ENCODE measurements at places on chromosomes 5 and 9. TPM values are rescaled to one million over a fixed set of nuclear protein-coding genes. Genes with fewer than 3 reads are reported as not detected.

TXNDC15 gene
- 50.0 TPM for total RNA-seq

IL5 gene
- total RNA-seq: 0.25 TPM

KIF20A gene
- total RNA-seq: 70.9 TPM

PCDHB2 gene
- not detected for total RNA-seq

FOCAD gene
- total RNA-seq: 31.4 TPM

DCAF10 gene
- total RNA-seq: 20.6 TPM

TMEM141 gene
- 28.5 TPM for total RNA-seq

B4GALT1 gene
- 38.8 TPM for total RNA-seq

GRCh38 chr5:138495351-138495750, 30.1 kb downstream of the EGR1 start:
- H3K36me3 ChIP-seq: no peaks in the 10 kb centered on the region
- peaks cover 14% of the 10 kb centered on the region for H3K27me3 ChIP-seq

DNA sequence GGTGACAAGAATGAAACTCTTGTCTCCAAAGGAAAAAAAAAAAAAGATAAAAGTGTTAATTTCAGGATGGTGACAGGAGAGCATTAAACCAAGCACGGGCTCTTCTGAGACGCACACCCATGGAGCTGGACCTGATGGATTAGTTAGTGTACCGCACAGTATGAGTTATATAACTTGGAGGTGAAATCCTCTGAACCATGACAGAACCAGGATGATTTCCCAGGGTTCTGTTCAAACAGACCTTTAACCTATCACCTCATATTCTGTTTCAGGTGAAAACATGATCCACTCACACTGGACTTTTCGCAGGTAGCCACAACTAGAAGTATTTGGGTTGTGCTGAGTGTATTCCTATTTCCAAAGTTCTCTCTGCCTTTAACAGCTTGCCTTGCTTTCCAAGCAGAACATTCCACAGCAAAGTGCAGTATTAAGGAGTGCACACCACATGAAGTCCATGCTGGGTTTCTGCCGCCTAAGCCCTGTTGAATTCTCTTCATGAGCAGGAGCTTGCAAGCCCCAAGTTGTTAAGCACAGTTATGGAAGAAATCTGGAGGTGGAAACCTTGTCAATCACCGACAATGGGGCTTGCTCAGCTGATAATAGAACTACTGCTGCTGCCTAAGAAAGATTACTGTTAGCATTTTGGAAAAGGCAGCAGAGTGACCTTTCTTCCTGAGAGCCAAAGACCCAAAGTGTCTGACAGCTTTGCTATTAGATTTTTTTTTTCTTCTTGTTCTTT, 461.7 kb downstream of the TLE1 start:
- H3K36me3 ChIP-seq: no peaks in the 10 kb centered on the region
- no peaks in the 10 kb centered on the region for H3K4me1 ChIP-seq
- no peak overlapping the region for H3K27ac ChIP-seq
- H3K27me3 ChIP-seq: no peaks in the 10 kb centered on the region
- H3K4me3 ChIP-seq: no peak overlapping the region
- no peak for DNase-seq

DNA sequence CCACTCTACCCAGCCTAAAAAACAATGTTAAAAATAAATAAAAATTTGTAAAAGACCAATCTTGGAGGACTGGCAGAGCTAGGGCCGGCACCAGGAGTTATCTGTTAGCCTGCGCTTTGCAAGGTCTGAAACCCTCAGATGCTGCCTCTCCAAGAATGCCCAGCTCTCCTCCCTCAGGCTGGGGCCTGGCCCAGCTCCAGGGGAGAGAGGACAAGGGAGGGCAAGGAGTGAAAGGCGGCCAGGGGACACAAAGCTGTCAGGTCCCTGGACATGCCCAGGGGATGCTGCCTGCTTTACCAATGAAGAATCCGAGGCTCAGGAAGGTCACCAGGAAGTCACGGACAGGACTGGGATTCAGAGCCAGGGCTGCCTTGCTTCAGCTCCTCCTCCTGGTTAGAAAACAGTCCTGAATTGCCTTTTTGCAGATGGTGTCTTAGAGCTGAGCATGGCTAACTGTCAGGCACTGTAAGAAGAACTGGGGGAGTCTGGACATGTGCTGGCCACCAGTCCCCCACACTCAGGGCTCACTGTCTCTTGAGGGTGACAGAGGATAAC, 5.5 kb upstream of the N4BP3 start:
- no peaks in the 10 kb centered on the region for H3K36me3 ChIP-seq
- H3K4me1 ChIP-seq: peaks cover 16% of the 10 kb centered on the region
- no peak overlapping the region for H3K27ac ChIP-seq
- no peak for DNase-seq

DNA sequence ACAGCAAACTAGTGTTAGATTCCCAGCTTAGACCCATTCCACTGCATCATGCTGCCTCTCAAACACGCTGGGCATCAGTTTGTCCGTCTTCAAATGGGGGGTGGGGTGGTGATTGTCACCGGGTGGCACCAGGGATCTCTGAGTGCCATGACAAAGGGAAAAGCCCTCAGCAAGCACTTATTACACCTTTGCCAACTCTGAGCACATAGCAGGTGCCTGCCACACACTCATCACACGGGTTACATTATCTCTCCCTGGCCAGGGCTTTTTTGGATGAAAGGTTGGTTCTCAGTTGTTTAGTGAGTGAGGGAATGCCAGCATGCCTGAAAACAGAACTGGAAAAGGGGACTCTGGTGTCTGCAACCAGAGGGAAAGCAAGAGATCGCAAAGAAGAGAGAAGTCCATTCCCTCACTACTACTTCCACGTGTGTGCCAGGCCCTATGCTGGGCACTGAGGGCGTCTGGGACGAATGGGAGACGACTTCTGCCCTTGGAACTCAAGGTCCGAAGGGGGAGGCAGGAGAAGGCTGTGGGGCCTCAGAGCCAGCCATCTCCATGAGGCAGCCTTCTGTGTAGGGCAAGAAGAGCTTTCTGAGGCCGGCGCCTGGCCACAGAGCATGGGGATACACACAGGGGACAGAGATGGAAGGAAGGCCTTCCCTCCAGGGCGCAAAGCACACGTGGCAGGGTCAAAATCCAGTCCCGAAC, 48.9 kb downstream of the PAX5 start:
- no peak overlapping the region for H3K27ac ChIP-seq
- H3K27me3 ChIP-seq: peaks cover 73% of the 10 kb centered on the region
- H3K4me1 ChIP-seq: peaks cover 10% of the 10 kb centered on the region
- H3K4me3 ChIP-seq: peak overlapping the region; percentile 27

- peaks cover 2% of the 10 kb centered on the region for H3K36me3 ChIP-seq
- no peak overlapping the region for H3K27ac ChIP-seq
- H3K27me3 ChIP-seq: no peaks in the 10 kb centered on the region
- no peaks in the 10 kb centered on the region for H3K4me1 ChIP-seq
- no peak for DNase-seq
These were observed 54.1 kb downstream of the FER start for GRCh38 chr5:108801776-108802175.

GRCh38 chr5:164555809-164556208, 1050.4 kb downstream of the MAT2B start:
- H3K36me3 ChIP-seq: no peaks in the 10 kb centered on the region
- no peaks in the 10 kb centered on the region for H3K27me3 ChIP-seq
- no peak overlapping the region for H3K4me3 ChIP-seq
- no peak for DNase-seq
- no peaks in the 10 kb centered on the region for H3K4me1 ChIP-seq

DNA sequence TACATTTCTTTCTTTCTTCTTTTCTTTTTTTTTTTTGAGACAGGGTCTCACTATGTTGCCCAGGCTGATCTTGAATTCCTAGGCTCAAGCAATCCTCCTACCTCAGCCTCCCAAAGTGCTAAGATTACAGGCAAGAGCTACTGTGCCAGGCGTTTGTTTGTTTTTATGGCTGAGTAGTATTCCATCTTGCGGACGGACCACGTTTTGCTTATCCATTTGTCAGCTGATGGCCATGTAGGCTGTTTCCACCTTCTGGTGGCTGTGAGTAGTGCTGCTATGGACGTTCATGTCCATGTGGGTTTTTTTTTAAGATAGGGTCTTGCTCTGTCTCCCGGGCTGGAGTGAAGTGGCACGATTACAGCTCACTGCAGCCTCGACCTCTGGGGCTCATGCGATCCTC, 2.5 kb downstream of the DOK3 start:
- peak overlapping the region; percentile 5 for H3K27ac ChIP-seq
- no peaks in the 10 kb centered on the region for H3K27me3 ChIP-seq
- H3K4me1 ChIP-seq: peaks cover 6% of the 10 kb centered on the region
- H3K4me3 ChIP-seq: no peak overlapping the region
- H3K36me3 ChIP-seq: peaks cover 12% of the 10 kb centered on the region
- DNase-seq: no peak

DNA sequence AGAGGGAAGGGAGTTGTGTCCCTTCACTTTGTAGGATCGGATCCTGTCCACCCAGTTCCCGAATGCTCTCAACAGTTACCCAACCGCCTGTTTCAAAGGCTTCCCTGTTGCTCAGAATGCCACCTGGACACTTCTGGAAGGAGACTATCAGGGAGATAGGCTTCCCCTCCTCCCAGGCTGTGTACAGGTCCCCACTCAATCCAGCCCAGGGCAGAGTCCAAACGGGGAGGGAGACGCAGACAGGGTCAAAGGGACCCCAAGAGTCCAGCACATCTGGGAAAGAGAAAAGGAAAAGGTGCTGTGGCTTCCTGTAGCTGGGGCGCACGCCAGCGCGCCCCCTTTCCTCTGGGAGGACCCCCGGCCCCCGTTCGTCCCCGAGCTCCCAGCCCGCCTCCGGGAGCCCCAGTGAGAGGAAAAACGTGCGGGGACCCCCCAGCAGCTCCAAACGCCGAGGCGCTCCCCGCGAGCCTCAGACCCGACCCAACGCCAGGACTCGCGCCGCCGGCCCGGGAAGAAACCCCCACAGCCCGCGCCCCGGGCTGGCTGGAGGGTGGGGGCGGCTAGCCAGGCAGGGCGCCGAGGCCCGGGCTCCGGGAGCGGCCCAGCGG, 640 bp downstream of the SURF4 start:
- H3K4me3 ChIP-seq: peak overlapping the region; percentile 91
- peaks cover 31% of the 10 kb centered on the region for H3K36me3 ChIP-seq

- peaks cover 26% of the 10 kb centered on the region for H3K4me1 ChIP-seq
- H3K27ac ChIP-seq: no peak overlapping the region
- H3K4me3 ChIP-seq: no peak overlapping the region
- no peaks in the 10 kb centered on the region for H3K36me3 ChIP-seq
These were observed 73.9 kb downstream of the PBX3 start for GRCh38 chr9:125821078-125821477.

GRCh38 chr5:6822556-6823343, 109.5 kb downstream of the TENT4A start:
- no peak overlapping the region for H3K27ac ChIP-seq
- peaks cover 2% of the 10 kb centered on the region for H3K36me3 ChIP-seq
- H3K27me3 ChIP-seq: peaks cover 24% of the 10 kb centered on the region
- DNase-seq: no peak
- H3K4me1 ChIP-seq: peaks cover 7% of the 10 kb centered on the region

GRCh38 chr9:126526218-126527108, 87.3 kb upstream of the LMX1B start:
- no peak overlapping the region for H3K4me3 ChIP-seq
- DNase-seq: no peak

- no peaks in the 10 kb centered on the region for H3K27me3 ChIP-seq
- peak overlapping the region; percentile 34 for H3K27ac ChIP-seq
- H3K4me3 ChIP-seq: no peak overlapping the region
- H3K36me3 ChIP-seq: no peaks in the 10 kb centered on the region
- H3K4me1 ChIP-seq: peaks cover 15% of the 10 kb centered on the region
These were observed 37.5 kb downstream of the SPRY4 start for GRCh38 chr5:142287096-142287972.

DNA sequence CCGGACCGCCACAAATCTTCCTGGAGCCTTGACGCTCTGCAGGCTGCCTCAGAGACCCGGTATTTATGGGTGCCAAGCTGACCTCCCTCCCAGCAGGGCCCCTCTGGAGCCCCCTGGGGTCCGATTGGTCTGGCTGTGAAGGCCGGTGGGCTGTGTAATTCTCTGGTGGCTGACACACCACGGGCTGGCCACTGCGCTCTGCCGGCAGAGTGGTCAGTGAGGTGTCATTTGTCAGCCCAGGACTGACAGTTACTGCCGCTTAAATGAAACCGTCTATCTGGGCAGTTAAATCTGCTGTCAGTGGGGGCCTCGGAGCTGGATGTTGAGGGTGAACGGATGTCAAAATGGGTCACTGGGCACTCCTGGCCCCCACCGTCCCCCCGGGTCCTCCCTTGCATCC, 10.7 kb downstream of the NR5A1 start:
- H3K27ac ChIP-seq: no peak overlapping the region
- no peak for DNase-seq
- peaks cover 10% of the 10 kb centered on the region for H3K4me1 ChIP-seq
- peaks cover 3% of the 10 kb centered on the region for H3K27me3 ChIP-seq
- no peaks in the 10 kb centered on the region for H3K36me3 ChIP-seq

- no peak overlapping the region for H3K27ac ChIP-seq
- peaks cover 15% of the 10 kb centered on the region for H3K27me3 ChIP-seq
- H3K4me1 ChIP-seq: peaks cover 7% of the 10 kb centered on the region
- no peak overlapping the region for H3K4me3 ChIP-seq
- DNase-seq: no peak
- no peaks in the 10 kb centered on the region for H3K36me3 ChIP-seq
These were observed 23.3 kb upstream of the ABLIM3 start for GRCh38 chr5:149117970-149118369.

DNA sequence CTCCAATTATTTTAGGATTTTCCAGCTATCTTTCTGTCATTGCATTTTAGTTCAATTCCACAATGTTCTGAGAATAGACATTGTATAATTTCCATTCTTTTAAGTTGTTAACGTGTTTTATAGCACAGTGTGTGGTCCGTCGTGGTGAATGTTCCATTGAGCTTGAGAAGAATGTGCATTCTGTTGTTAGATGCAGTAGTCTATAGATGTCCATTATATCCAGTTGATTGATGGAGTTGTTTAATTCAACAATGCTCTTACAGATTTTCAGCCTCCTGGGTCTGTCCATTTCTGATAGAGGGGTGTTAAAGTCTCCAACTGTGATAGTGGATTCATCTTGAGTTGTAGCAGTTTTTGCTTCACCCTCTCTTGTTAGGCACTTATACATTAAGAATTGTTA, 1587.7 kb upstream of the NUDT12 start:
- no peaks in the 10 kb centered on the region for H3K27me3 ChIP-seq
- DNase-seq: no peak
- no peak overlapping the region for H3K4me3 ChIP-seq
- H3K4me1 ChIP-seq: no peaks in the 10 kb centered on the region

DNA sequence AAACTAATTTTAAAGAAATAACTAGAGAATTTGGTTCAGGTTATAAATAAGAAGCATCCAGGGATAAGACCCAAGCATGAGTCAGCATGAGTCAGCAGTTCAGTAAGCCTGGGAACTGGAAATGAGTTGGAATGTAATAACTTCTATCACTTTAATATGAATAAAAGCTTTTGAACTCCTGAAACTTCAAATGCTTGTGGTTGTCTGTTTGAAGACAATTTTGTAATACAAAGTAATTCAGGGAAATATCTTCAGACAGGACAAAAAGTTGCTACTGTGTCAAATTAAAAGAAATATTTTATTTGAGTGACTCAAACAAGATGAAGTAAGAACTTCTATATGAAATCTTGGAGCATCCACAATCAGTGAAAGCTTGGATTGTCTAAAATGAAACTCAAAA, 331.2 kb upstream of the DAB2 start:
- no peak overlapping the region for H3K4me3 ChIP-seq
- no peak overlapping the region for H3K27ac ChIP-seq
- DNase-seq: no peak
- H3K36me3 ChIP-seq: no peaks in the 10 kb centered on the region

Data from activated CD4-positive, alpha-beta T cell treated with anti-CD3 and anti-CD28 coated beads, Interleukin-2, amount 10 ng/mL, durations not matched to agents 7 days and 5 days (primary cell).